CD4-positive, alpha-beta T cell (primary cell): ENCODE measurements at places on chromosomes 5 and 9.

- DNase-seq = no peak
These were observed 8.5 kb downstream of the CHSY3 start for GRCh38 chr5:129912601-129913255.

GRCh38 chr5:84362061-84362720, 22.5 kb downstream of the EDIL3 start:
- no peak for DNase-seq

DNA sequence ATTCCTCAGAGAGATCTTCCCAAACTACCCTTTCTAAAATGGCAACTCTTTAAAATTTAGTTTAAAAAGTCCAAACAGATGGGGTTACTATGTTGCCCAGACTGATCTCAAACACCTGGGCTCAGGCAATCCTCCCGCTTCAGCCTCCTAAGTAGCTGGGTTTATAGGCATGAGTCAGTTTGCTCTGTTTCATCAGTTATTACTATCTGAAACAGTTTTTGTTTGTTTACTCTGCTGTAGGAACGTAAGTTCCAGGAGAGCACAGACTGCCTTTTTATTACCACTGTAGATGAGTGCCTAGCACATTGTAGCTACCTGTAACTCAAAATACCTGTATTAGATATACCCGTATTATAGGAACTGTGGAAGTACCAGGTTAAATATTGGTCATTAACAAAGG, 89.4 kb downstream of the UHRF2 start:
- no peak for DNase-seq

- no peak for DNase-seq
These were observed 88.3 kb upstream of the MSX2 start for GRCh38 chr5:174636094-174636493.

- no peak for DNase-seq
These were observed 14.3 kb upstream of the LHX3 start for GRCh38 chr9:136219276-136219675.

- DNase-seq = no peak
These were observed 16.1 kb upstream of the MPDZ start for GRCh38 chr9:13295556-13295955.

DNA sequence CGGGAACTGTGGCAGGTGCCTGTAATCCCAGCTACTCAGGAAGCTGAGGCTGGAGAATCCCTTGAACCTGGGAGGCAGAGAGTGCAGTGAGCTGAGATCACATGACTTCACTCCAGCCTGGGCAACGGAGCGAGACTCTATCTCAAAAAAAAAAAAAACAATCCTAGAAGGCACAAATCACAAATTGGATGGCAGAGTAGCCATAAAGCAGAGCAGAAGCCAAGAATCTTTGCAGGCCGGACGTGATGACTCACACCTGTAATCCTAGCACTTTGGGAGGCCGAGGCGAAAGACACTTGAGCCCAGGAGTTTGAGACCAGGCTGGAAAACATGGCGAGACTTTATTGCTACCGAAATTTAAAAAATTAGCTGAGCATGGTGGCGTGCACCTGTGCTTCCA, 9.2 kb upstream of the FUBP3 start:
- no peak for DNase-seq

- DNase-seq = no peak
These were observed 22.3 kb upstream of the ALDH1B1 start for GRCh38 chr9:38370176-38370575.
